ENCODE measurements at places on chromosomes 7 and 10. TPM values are rescaled to one million over a fixed set of nuclear protein-coding genes. Genes with fewer than 3 reads are reported as not detected.

- peak; percentile 22 for DNase-seq
Observed at GRCh38 chr10:107994621-107995270, 830.2 kb upstream of the SORCS1 start.

DNA sequence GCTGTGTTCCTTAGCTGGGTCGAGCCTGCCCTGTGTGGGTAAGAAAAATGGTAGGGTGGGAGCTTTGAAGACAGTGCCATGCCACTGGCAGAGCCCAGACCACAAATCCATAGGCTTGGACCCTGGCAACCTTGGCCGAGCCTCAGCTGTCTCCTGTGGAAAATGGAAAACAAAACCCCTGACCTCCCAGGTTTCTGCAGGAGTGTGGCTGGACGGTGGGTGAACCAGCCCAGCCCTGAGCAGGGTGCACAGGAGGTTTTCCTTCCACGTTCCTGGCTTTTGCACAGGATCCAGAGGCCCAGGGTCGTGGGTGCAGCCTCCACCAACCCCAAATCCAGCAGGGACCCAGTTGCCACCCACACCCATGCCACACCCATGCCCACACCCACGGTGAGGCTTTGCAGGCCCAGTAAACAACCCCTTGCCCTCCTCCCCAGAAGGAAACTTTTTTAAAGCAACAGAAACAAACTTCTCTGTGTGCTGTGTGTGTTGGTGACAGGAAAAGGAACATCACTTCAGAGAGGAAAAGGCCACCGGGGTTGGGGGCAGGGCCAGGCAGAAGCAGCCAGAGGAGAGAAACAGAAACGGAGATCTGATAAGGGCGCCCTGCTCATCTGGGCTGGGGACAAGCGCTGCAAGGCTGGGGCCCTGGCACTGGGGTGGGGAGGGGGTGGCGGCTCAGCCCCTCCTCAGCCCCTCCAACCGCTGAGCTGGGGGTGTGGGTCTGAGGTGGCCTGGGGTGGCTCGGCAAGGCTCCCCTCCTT lies 20.7 kb upstream of the ZMIZ1 start:
- no peak for DNase-seq

- DNase-seq: no peak
Observed at GRCh38 chr7:152577339-152577738, 98.6 kb downstream of the XRCC2 start.

DNA sequence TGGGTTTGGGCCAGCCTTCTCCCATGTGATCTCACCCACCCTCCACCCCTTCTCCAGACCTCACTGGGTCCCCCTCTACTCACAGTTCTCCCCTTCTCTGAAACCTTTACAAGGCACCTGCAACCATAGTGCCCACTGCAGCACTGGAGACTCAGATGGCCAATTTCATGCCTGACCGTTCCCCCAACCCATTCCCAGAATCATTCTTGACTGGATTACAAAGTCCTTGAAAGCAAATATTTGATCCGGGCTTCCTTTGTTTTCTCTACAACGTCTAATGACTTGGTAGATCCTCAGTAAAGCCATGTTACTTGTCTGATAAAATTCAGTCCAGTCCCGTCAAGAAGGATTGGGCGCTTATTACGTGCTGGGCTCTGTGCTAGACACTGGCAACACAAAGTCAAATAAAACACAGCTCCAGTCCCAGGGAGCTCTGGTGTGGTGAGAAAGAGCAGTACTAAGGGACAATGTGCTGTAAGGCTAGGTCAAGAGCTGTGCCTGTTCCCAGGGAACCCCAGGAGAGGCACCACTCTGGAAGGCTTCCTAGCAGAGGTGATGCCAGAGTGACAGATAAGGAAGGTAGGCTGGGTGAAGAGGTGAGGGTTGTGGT lies 36.5 kb downstream of the SH3PXD2A start:
- DNase-seq: no peak

DNA sequence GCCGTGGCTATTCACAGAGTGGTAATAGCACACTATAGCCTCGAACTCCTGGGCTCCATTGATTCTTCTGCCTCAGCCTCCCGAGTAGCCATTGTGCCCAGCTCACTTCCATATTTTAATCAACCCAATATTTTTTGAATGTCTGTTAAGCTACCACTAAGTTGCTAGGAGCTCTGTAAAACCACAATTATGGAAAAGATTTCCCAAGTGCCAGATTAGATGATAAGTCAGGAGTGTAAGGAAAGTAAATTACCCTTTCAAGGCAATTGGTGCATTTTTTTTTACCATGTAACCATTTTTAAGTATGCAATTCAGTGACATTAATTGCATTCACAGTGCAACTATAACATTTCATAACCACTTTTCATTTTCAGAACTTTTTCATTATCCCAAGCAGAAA lies 87.5 kb upstream of the GATAD1 start:
- peak; percentile 58 for DNase-seq

Gene HOXA7
- polyA plus RNA-seq: not detected

Gene OIT3
- 1.1 TPM for polyA plus RNA-seq

Gene SCIN
- not detected for polyA plus RNA-seq

Gene ZNF853
- polyA plus RNA-seq: 20.8 TPM
